ENCODE measurements at places on chromosomes 12 and 14.

DNA sequence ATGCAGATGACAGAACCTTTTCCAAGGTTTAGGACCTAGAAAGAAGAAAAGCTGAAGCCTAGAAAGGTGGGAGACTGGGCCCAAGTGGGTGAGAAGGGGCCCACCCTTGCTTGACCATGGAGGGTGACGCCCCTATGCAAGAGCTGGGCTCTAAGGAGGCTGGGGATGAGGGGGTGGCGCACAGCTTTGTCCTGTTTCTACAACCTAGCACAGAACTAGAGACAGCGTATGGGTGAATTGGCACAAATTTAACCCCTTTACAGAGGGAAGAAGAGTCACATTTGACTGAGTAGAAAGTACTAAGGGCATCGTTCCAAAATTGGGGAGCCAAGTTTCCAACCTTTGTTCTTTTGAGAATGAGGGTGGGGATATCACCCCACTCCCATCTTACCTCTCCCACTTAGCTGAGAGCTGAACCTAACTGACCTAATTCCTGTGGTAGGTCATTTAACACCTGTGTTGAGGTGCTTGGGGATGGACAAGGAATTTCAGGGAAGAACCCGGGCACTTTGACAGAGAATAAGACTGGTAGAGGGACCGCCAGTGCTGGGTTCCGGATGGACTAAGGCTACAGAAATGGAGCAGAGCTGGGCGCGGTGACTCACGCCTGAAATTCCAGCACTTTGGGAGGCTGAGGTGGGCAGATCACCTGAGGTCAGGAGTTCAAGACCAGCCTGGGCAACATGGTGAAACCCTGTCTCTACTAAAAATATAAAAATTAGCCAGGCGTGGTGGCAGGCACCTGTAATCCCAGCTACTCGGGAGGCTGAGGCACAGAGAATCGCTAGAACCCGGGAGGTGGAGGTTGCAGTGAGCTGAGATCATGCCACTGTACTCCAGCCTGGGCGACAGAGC lies 5.2 kb downstream of the NFKBIA start:
- DNase-seq: no peak

DNA sequence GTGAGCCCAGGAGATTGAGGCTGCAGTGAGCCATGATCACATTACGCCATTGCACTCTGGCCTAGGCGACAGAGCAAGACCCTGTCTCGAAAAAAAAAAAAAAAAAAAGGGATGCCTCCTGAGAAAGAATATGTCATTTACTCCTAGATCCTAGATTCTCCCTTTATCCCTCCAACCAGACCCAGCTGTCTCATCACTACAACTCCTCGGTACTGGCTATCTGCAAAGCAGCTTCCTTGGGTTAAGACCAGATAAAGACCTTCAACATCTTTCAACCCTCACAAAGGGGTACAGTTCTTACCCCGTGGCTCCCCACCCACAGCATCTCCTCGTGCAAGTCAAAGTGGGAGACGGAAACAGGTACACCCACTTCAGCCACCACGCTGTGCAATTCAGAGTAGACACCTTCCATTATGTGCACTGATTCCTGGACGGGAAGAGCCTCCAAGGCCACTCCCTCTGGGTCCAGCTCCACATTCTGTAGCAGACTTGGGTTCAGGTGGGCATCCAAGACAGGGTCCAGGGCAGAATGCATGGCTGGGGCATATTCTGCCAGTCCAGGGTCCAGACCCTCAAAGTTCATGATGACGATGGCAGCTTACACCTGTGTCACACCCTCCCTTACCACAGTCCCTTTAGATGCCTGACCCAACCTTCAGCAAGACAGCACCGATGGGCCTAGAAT lies 1.1 kb downstream of the PAN2 start:
- peak; percentile 20 for DNase-seq

DNA sequence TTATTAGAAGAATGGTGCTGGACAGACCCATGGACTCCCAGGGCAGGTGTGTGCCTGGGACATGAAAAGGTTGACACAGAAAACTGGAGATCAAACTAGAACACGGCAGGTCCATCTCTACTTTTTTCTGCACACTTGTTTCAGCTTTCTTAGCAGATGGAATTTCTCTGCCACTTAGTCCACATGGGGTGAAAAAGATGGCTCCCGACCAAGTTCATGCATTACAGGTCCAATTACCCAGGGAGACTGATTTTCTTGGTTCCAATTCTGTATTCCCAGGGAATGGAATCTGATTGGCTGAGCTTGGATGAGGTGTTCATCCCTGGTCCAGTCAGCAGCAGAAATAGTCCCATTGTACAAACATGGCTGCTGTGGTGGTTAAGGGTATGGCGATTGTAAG lies 238.9 kb upstream of the SRRM4 start:
- no peak for DNase-seq

DNA sequence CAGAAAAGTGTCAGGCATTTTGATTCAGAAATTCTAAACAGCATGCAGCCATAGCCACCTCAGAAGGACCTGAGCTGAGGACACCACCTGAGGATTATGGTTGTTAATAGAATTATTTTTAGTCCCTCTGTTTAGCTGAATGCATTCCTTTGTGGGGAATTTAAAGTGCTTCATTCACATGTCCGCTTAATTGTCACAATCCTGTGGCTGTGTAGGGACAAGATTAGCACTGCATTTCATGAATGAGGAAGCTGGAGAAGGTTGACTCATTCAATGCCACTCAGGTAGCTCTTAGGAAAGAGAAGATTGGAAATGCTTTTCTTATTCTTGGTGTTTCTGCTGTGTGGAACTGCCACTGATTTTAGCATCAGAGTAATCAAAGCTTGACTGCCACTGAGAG lies 42.0 kb upstream of the KRR1 start:
- DNase-seq: no peak

DNA sequence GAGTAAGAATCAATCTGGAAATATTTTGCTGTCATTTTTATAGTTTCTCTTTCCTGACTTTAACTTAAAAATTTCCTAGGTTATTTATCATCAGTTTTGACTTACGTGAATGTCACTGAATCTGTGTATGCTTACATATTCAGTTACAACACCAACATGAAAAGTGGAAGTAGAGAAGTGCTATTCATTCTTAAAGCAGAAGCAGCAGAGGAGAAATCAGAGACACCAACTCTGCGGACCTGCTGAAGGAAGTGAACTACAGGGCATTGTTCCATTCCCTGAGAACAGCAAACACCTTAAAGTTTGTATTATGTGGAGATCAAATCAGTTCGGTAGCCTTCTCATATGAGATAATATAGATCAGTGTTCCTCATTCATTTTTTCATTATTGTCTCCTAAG lies 34.1 kb downstream of the RAD51B start:
- no peak for DNase-seq

DNA sequence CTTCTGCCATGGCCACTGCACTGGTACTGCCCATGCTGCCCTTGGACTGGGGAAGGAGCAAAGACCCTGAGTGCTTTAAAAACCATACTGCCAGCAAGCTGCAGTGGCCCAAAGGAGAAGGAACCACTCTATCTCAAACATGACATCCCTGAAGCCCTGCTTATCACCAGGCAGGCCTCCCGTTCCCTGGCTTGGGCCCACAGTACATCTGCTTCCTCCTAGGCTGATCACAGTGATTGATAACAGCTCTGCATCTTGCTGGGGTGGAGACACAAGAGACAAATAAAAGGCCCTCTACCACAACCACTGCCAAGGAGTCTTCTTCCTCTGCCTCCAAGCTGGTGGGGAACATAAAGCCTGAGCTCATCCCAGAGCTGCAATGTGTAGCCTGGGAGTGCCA lies 567.5 kb downstream of the TRHDE start:
- DNase-seq: no peak

- no peak for DNase-seq
These were observed 4.9 kb downstream of the CDC42BPB start for GRCh38 chr14:103052407-103052806.

DNA sequence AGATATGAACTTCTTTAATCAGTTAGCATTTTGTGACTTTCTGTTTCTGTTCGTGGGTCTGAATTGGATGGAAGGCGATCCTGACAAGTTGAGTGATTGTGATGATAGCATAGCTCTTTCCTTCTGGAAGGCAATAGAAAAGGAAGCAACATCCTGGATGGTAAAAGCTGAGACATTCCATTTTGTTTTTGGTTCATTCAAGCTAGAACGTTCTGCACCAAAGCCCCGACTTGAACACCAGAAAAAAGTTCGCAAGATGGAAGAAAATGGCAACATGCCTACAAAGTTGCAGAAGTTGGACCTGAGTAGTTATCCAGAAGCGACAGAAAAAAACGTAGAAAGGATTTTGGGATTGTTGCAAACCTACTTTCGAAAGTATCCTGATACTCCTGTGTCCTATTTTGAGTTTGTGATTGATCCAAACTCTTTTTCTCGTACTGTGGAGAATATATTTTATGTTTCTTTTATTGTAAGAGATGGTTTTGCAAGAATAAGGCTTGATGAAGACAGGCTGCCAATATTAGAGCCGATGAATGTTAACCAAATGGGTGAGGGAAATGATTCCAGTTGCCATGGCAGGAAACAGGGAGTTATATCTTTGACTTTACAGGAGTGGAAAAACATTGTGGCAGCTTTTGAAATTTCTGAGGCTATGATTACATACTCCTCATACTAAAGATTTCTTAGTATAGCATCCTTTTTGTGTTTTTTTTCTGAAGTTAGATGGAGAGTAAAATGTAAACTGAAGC lies 896 bp downstream of the EID3 start:
- DNase-seq: no peak

DNA sequence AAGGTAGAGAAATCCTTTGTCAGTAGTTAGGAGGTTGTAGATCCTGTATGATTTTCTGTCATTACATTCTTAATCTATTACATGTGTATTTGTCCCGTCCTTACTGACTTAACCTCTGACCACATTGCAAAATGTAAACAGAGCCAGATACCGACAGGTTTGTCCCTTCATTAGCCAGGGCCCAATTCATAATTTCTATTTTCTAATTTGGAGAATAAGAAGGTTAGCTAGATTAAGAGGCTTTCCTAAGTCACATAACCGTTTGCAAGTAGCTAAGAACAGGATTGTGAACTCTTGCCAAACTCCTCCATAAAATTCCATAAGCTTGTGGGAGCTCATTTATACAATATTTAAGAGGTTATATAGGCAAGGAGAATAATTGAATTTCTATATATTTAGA lies 352.6 kb downstream of the RAD51B start:
- no peak for DNase-seq

DNA sequence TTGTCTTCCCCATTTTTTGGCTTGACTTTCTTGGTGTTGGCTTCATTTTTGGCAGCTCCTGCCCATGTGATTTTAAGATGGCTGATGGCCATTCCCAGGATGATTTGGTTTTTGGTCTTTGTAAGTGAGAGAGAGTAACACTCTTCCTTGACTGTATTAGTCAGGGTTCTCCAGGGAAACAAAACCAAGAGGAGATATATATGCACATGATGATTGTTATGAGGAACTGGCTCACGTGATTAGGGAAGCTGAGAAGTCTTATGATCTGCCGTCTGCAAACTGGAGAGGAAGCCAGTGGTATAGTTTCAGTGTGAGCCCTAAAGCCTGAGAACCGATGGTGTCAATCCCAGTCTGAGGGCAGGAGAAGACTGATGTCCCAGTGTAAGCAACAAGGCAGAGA lies 146.6 kb downstream of the NRXN3 start:
- DNase-seq: no peak

DNA sequence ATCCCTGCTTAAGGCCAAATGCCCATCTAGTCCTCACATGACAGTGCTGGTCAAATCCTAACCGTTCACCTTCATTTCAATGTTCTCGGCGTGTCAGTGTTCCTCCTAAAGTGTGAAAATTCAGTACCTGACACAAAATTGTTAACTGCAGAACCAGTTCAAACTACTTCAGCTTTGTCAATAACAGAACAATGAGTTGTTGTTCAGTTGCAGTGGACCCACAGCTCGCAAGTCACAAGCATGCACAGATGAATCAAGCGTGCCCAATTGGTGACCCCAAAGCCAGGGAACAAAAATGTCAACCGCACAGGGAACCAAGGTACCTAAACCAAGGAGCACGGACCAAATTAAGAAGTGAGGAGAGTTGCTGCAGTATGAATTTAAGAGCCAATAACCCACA lies 23.2 kb downstream of the NRDE2 start:
- no peak for DNase-seq

DNA sequence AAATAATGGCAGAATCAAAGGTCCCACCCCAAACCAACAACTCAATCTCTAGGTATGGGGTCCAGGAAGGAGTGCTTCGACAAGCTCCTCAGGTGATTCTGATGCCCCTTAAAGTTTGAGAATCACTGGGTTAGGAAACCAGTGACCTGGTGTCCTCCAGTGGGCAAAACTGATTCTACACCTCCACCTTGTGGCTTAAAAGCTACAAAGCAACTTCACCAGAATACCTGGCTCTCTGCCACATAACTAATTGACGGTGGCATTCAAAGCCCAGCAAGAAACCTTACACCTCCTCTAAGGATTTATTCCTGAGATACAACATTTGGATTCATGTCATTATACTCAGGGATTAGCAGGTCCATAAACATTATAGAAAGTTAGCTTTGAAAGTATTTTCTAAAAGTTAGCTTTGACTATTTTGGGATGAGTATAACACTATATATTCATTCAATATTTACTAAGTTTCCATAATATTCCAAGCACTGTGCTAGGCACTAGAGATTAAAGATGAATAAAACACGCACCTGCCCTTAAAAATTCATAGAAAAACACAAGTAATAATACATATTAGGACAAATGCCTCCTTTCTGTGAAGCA lies 45.4 kb downstream of the DCAF5 start:
- DNase-seq: no peak

DNA sequence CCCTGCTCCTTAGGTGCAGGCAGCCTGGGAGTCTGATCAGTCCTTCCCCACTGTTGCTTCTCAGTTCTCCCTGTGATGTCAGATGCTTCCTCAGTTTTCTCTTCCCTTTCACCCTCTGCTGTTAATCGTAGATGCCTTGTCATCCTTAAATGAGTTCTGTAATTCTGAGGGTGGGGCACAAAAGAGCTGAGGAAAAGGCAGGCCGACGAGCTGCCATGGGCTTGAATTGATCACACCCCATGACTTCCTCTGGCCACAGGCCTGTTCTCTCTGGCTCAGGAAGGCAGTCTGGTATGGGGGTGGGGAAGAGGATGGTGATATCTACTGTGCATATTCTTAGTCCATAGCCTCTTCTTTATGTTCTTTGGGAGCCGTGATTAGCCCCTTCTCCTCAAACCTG lies 5.2 kb upstream of the AP1G2 start:
- DNase-seq: no peak

DNA sequence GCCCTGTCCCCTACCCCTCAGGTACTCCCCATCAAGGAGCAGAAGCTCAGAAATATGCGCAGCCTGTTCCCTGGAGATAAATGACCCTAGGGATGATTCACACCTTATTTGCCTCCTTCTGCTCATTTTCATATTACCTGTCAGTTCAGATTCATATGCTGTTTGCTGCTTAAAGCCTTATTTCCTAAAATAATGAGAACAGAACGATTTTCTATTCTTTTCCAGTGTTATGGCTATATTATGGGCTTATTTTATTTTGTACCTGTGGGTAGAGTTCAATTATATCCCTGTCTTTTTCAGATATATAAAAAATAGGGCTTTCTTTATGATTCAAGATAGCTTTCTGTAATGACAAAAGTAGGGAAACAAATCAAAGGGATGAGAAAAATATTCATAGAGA lies 224.8 kb downstream of the RPAP3 start:
- DNase-seq: no peak

GRCh38 chr12:10241290-10241689 lies 28.6 kb downstream of the GABARAPL1 start:
- DNase-seq: no peak

- no peak for DNase-seq
These were observed 59.6 kb downstream of the KLRG1 start for GRCh38 chr12:9048930-9049329.

- DNase-seq: no peak
These were observed 7.6 kb downstream of the ADSS1 start for GRCh38 chr14:104731320-104732294.
